ENCODE measurements at places on chromosomes 4 and X.

DNA sequence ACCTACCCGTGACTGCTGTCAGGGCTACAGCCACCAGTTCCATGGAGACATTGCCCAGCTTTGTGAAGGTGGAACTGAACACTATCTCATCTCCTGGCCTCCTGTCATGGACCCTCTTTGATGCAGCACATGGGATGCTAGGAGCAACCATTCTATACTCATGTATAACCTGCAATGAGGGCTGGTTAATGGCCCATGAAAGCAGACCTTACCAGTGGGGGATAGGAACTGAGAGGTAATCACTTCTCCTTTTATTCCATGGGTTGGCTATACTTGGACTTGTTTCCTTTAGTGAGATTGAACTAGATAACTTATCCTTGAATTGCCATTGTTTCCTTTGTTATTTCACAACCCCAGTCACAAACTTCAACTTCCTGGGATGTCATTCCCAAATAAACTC lies 310.6 kb downstream of the BMPR1B start:
- DNase-seq, result no peak

GRCh38 chr4:8523175-8523574 lies 57.0 kb upstream of the GPR78 start:
- DNase-seq, result no peak

DNA sequence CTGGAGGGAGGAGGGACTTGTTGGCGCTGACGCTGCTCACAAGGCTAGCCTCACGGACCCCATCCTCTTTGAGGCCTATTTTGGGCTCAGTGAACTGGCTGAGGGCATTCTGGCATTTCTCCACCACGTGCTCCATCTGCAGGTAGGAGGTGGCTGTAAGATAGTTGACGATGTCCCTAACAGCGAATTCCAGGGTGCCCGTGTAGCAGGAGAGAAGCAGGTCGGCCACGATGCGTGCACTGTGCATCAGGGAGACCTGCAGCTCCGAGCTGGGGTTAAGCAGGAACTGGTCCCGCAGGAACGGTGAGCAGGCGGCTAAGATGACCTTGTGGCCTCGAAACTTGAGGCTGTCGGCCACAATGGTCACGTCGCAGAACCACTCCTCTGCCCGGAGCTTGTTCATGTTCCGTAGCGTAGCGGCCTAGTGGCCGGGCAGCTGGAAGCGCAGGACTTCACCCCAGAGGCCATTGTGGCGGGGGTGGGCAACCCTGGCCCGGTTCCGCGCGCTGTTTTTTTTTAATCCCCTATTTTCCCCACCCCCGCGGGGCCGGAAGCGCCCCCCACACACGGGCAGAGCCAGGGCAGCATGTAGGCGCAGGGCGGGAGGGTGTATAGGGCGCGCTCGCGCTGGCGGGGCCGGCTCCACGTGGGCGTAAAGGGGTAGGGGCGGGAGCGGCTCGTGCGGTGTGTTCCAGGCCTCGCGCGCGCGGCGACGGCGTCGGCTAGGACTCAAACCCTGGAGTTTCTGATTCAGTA lies 73.2 kb downstream of the UBE2K start:
- DNase-seq, result no peak

GRCh38 chrX:74579597-74580198 lies 34.7 kb downstream of the RLIM start:
- DNase-seq, result no peak

- DNase-seq, result peak; percentile 61
These were observed 78.7 kb downstream of the RBM47 start for GRCh38 chr4:40550948-40551462.

DNA sequence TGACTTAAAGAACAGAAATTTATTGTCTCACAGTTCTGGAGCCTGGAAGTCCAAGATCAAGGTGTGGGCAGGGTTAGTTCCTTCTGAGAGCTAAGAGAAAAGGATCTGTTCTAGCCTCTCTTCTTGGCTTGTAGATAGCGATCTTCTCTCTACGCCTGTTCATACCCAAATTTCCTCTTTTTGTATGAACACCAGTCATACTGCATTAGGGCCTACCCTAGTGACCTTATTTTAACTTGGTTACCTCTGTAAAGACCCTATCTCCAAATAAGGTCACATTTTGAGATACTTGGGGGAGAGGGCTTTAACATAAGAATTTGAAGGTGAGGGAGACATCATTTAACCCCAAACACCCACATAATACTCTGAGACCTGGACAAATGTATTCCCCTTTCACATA lies 55.6 kb upstream of the SPP1 start:
- no peak for DNase-seq

GRCh38 chr4:72283357-72283756 lies 251.6 kb downstream of the NPFFR2 start:
- DNase-seq, result no peak

DNA sequence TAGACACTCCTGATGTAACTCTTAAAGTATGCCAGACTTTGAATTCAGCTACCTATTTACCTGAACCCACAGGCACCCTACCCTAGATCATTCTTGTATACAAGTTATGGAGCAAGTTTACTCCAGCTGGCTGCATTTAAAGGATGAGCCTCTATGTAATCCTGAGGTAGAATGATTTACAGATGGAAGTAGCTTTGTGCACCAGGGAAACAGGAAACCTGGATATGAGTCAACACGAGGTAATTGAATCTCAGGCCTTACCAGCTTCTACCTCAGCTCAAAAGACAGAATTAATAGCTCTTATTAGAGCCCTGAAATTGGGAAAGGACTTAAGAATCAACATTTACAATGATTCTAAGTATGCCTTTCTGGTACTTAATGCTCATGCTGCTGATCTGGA lies 119.8 kb downstream of the AGTR2 start:
- DNase-seq, result no peak

DNA sequence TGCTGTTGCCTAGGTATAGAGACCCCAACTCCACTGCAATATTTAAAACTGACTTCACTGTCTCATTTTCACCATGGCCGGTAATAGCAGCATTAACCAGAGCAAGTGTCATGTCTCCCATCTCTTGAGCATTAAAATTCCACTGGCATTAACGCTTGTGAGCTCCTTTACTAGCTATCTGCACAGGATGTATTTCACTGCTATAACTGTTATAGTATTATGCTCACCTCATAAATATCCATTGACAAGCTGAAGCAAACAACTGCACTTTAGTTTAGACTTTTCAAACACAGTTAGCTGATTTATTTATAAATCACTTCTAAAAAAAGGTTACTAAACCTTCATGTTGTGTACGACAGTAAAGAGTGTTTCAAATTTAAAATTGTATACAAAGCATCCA lies 157.8 kb downstream of the ANTXR2 start:
- no peak for DNase-seq

- DNase-seq, result no peak
These were observed 776 bp downstream of the RBM47 start for GRCh38 chr4:40628888-40629287.

- no peak for DNase-seq
These were observed 914.6 kb upstream of the INTU start for GRCh38 chr4:126718136-126718535.

Measured in HL-60 (cell line).